ENCODE measurements at places on chromosomes 4 and X.

GRCh38 chr4:137451172-137451825 is 81.0 kb downstream of the PCDH18 start:
- peak; percentile 18 for DNase-seq

GRCh38 chr4:164501074-164501473 is 252.9 kb upstream of the SMIM31 start:
- no peak for DNase-seq

DNA sequence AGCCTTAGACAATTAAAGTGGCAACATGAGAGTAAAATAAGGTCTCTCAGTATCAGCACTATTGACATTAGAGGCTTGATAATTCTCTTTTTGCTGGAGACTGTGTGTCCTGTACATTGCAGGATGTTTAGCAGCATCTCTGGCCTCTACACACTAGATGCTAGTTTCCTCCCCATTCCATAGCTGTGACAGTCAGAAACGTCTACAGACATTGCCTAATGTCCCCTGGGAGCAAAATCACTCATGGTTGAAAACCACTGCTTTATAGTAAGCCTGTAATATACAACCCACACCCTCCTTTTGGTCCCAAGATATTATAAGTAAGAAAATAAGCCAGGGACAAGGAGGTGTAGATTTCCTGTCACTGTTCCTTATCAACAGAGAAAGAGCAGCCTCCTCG is 166.0 kb downstream of the FRMPD4 start:
- DNase-seq, result no peak

GRCh38 chr4:68592673-68593072 is 16.6 kb upstream of the UGT2B17 start:
- no peak for DNase-seq

GRCh38 chr4:120286813-120287212 is 220.2 kb upstream of the MAD2L1 start:
- DNase-seq, result no peak

GRCh38 chr4:15868111-15868510 is 70.4 kb downstream of the FGFBP1 start:
- no peak for DNase-seq

DNA sequence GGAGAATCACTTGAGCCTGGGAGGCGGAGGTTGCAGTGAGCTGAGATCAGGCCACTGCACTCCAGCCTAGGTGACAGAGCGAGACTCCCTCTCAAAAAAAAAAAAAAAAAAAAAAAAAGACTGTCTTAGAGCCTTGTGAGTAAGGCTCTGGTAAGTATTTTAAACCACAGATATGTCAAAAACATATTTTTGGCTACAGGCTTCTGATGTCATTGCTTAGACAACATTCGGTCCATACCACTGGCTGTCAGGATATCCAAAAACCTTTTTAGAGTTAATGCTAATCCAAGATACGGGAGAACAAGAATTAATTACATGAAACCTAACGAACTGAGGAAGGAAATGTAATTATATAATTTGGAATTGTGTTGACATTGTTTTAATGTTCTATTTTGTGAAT is 999.5 kb upstream of the PABPC4L start:
- DNase-seq, result no peak

DNA sequence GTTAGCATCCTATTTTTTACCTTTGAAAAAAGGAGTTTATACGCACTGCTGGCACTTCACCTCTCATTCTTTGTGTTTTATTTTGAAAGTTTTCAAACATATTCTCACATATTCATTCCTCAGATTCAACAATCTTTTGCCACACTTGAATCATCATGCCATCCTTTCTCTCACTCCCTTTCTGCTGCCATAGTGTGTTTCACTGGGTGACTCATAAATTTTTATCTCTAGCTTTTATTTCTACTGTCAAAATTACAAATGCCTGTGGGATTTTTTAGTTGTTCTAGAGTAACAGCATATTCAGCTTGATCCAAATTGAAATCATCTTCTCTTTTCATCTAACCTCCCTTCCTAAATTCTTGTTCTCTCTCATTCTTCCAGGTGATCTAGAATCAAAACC is 28.0 kb downstream of the MFSD8 start:
- no peak for DNase-seq

- DNase-seq, result peak; percentile 90
Observed at GRCh38 chrX:47581731-47582647, at the start of gene TIMP1. TSS of gene TIMP1 (plus strand) at chrX:47582436. CDS start at chrX:47583416, 980 bp downstream.

DNA sequence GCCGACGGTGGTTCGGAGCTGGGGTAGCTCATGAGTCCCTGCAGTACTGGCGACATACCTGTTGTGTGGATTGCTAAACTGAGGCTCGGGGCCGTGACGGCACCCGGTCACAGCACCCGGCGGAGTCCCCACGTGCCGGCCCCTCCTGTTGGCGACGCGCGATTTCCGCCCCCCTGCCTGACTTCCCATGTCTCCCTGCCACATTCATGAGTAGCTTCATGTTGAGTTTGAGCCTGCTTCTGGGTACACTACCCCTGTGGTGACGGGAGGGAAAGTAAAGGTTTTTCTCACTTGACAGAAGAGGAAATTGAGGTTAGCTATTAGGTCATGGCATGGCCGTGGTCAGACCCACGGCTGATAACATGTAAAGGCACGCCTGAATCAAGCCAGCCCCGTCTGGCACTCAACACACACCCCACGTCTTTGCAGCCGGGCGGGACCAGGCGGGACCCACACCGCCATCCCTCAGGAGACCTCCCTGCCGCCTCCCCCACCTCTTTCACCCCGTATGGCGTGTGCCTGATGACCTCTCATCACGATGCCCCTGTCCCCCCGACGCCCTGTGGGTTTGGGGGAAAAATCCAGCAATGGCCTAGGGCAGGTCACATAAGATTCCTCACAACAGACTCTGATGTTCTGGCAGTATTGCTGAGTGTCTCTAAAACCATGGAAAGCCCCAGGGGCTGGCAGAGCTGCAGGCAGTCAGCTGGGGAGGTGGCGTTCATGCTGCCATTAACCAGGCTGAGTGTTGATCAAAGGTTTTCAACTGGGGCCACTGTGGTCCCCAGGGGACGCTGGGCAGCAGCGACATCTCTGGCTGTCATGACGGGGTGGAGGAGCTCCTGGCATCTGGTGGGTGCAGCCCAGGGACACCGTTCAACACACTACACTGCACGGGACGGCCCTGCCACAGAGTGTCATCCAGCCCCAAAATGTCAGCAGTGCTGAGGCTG is 29.2 kb downstream of the P2RY8 start:
- no peak for DNase-seq

DNA sequence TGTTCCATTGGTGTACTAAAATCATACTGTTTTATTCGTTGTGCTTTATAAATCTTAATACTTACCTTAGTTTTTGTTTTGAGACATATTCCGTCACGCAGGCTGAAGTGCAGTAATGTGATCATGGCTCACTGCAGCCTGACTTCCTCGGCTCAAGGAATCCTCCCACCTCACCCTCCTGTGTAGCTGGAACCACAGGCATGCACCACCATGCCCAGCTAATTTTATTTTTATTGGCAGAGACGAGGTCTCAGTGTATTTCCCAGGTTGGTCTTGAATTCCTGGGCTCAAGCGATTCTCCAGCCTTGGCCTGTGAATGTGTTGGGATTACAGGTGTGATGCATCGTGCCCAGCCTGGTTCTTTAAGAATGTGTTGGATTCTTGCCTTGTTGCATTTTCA is 24.4 kb upstream of the DCK start:
- DNase-seq, result no peak

- peak; percentile 29 for DNase-seq
Observed at GRCh38 chrX:101407167-101407747, 468 bp downstream of the GLA start.

GRCh38 chr4:158807691-158808090 is 38.9 kb downstream of the FNIP2 start:
- no peak for DNase-seq
